Left colon (tissue), 2 donors: ENCODE measurements at places on chromosomes 3 and 15.

DNA sequence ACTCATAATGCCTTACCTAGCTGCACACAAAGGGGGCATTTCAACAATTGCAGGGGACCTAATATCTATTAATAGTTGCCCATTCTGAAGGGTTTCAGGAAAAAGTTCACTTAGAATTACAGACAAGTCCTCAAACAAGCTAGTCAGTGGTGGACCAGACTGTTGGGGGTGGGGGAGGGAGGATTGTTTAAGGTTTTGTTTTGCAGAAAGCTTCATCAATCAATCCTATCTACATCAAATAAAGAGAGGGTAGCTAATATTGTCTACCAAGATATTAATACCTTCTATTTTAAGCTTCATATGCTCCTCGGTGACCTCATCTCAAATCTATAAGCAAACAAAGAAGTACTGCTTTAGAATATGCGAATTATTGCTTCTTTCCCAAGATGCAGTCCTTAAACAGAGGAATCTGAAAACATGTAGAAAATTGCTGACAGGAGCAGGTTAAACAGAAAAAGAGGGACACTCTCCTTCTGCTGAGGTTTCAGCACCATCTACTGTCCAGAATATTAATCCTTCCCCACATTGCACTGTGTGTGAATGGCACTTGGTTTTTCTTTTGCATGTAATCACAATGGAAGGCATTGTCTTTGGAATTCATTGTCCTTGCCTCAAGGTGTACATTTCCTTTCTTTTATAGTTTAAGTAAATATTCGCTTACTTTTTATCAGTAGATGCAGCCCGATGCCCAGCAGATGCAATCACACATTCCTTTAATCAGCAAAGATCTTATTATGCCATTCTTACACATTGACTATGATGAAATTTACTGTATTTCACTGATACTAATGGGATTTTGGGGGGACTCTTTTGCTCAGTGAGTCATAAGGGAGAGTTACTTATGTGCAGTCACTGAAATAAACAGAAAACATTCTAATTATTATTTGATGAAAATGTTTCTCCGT is 94.7 kb downstream of the IL5RA start:
- DNase-seq, result no peak

DNA sequence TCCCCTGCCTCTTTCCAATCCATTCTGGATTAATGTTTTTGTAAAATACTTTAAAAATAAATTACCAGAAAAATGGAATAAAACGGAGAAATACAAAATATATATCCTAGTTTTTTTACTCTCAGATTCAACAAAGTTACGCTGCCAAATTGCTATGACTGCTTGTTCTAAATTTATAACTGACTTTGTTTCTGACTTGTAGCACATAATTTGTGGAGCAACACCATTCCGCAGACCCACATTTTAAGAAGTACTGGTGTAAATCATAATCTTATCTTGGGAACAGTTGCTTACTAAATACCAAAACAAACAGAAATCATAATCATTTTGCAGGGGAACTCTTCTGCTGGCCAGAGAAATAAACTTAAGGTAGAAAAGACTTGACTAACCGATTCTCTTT is 339.4 kb upstream of the CBLB start:
- no peak for DNase-seq

DNA sequence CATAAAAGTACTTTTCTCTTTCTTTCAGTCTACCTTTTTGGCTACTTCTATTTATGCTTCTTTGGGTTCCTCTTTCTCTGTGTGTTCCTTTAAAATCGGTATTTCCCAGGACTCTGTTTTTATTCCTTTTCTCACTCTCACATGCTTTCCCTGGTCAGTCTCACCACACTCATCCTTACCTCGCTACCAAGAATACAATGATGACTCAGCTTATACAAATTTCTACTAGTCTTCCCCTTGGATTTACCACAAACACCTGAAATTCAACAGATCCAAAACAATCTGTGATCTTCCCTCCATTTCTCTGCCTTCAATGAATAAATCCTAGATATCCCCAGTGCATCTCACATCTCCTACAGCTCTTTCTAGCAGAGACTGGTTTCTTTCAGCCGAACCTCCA is 52.9 kb downstream of the TUBGCP4 start:
- no peak for DNase-seq

GRCh38 chr15:33059184-33059583 is 135.3 kb downstream of the FMN1 start:
- no peak for DNase-seq

DNA sequence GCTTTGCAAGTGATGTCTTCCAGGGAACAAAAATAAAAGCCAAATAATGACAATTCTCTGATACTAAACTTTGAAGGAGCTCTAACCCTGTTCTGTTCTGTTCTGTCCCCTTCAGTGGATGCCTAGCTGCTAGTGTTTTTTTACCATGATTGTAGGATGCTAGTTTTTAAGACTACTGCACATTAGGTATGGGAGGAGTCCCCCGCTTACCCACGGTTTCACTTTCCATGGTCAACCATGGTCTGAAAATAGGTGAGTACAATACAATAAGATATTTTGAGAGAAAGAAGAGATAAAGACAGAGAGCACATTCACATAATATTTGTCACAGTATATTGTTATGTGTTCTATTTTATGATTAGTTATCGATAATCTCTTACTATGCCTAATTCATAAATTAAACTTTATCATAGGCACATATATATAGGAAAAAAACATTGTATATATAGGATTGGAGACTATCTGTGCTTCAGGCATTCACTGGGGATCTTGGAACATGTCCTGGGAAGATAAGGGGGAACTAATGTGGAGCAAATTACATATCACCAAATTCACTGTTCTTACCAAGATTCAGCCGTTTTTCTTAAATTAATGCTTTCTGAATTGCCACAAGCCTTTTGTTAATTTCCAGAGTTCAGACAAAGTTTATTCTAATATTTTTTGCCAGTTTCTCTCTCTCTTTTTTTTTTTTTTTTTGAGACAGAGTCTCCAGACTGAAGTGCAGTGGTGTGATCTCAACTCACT is 32.8 kb upstream of the POMGNT2 start:
- no peak for DNase-seq

- DNase-seq, result no peak
These were observed 2.0 kb downstream of the RPL32 start for GRCh38 chr3:12839156-12839946.

DNA sequence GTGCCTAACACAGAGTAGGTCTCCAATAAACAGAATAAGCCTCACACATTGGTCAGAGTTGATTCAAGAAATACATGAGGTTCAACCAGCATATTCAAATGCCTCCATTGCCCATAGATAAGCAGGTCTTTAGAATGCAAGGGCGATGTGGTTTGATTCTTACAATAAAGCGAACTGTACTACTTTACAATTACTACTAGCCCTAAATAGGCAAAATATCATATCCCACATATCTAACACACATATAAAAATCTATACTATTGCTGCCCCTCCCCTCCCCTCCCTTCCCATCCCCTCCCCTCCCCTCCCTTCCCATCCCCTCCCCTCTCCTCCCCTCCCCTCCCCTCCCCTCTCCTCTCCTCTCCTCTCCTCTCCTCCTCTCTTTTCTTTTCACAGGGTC is 6.7 kb upstream of the GRM7 start:
- no peak for DNase-seq

- DNase-seq, result peak; percentile 67
These were observed 157.7 kb upstream of the FAM3D start for GRCh38 chr3:58824285-58824684.

DNA sequence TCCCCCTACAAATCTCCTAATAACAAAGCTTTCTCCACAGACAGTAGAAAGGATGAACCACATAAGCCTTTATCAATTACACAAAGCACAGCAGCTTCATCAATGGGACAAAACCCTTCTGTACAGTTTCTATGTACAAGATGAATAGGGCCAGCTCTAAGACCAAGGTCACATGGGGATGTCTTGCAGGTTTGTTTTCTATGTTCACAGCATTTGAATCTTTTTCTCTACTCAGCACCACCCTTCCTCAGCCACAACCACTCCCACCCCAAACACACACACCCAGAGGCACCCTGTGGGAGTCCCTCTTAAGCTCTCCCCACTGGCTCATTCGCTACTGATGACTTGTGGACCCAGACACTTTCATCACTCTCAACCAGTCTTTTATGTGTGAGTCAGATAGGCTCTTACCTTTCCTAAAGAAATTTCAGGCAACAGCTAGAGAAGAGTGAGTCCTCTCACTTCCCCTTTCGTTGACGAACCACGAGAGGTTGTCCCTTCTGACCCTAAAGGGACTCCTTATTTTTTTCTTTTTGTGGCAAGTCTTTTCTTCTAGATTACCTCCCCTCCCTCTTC is 57.9 kb downstream of the ARHGAP31 start:
- no peak for DNase-seq

DNA sequence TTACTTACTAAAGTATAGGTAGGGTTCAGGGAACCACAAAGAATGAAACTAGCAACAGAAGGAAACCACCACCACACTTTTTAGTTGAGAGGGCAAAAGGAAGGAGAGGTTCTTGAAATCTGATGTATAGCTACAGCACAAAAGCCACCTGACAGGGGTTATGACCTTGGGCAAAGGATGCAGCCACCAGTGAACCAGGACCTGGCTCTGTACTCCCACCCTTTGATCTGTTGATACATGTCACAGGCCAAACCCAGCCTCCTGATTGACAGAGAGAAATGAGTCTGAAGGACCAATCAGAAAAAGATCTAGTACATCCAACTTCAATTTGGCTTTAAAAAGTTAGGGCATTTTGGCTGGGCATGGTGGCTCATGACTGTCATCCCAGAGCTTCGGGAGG is 20.0 kb upstream of the BLM start:
- no peak for DNase-seq
